ENCODE measurements at places on chromosomes 16 and 17. TPM values are rescaled to one million over a fixed set of nuclear protein-coding genes. Genes with fewer than 3 reads are reported as not detected.

- H3K36me3 ChIP-seq, result no peaks in the 10 kb centered on the region
- no peak overlapping the region for H3K4me3 ChIP-seq
- H3K27me3 ChIP-seq, result no peaks in the 10 kb centered on the region
- no peak for DNase-seq
- no peaks in the 10 kb centered on the region for H3K4me1 ChIP-seq
Observed at GRCh38 chr16:78844682-78845081, 745.2 kb downstream of the WWOX start.

- H3K27ac ChIP-seq, result no peak overlapping the region
- peaks cover 12% of the 10 kb centered on the region for H3K4me1 ChIP-seq
- no peak for DNase-seq
Observed at GRCh38 chr17:80214878-80215210, 5.3 kb downstream of the SGSH start.

DNA sequence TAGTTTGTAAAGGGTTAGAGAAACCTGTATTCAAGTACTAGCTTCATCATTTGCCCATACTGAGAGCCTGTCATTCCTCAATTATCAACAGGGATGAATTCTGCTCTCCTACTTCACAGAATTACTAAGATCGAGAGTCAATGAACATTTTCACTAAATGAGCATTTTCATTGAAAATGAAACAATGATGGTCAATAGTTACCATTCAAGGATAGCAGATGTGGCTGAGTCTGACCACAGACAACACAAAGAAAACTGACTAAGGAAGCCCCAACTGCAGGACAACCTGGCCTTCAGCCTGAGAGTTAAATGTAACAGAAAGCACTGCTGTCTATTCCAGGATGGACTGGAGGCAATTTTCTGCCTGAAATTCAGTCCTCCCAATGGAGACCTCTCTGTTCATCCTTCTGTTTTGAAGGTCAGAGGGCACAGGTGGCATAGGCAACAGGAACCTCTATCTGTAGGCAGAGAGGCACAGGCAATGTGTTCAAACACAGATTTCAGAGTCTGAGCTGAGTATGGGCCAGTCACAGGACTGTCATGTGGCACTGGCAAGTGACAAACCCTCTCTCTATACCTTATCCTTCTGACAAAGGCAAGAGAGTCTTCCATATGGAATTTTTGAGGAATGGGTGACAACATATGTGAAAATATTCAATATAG lies 19.5 kb downstream of the TRAF4 start:
- no peak overlapping the region for H3K4me3 ChIP-seq
- H3K27me3 ChIP-seq, result no peaks in the 10 kb centered on the region
- no peak overlapping the region for H3K27ac ChIP-seq
- peaks cover 14% of the 10 kb centered on the region for H3K4me1 ChIP-seq
- peaks cover 10% of the 10 kb centered on the region for H3K36me3 ChIP-seq

- peaks cover 10% of the 10 kb centered on the region for H3K36me3 ChIP-seq
- H3K4me3 ChIP-seq, result no peak overlapping the region
- no peak for DNase-seq
- no peaks in the 10 kb centered on the region for H3K27me3 ChIP-seq
- H3K27ac ChIP-seq, result no peak overlapping the region
- H3K4me1 ChIP-seq, result peaks cover 10% of the 10 kb centered on the region
Observed at GRCh38 chr17:28712705-28713415, 1.2 kb upstream of the PROCA1 start.

DNA sequence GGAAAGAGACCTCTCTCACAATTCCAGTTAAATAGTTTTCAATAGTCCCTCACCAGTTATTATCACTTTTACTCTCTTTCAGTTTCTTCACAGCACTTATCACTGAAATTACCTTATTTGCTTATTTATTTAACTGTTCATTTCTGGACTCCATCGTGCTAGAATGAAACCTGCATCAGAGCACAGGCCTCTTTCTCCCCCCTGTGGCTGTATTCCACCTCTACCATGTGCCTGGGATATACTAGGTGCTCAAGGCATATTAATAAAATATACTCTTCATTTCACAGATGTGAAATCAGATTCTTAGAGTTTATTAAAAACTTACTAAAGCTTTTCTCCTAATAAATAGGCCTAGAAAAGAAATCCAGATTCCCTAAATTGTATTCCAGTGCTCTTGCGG lies 308.9 kb upstream of the MON1B start:
- H3K4me3 ChIP-seq, result no peak overlapping the region
- no peak overlapping the region for H3K27ac ChIP-seq
- H3K36me3 ChIP-seq, result no peaks in the 10 kb centered on the region

- no peak overlapping the region for H3K4me3 ChIP-seq
- H3K36me3 ChIP-seq, result no peaks in the 10 kb centered on the region
- H3K4me1 ChIP-seq, result peaks cover 34% of the 10 kb centered on the region
- DNase-seq, result peak; percentile 56
Observed at GRCh38 chr17:78767806-78768205, 14.3 kb downstream of the CYTH1 start.

DNA sequence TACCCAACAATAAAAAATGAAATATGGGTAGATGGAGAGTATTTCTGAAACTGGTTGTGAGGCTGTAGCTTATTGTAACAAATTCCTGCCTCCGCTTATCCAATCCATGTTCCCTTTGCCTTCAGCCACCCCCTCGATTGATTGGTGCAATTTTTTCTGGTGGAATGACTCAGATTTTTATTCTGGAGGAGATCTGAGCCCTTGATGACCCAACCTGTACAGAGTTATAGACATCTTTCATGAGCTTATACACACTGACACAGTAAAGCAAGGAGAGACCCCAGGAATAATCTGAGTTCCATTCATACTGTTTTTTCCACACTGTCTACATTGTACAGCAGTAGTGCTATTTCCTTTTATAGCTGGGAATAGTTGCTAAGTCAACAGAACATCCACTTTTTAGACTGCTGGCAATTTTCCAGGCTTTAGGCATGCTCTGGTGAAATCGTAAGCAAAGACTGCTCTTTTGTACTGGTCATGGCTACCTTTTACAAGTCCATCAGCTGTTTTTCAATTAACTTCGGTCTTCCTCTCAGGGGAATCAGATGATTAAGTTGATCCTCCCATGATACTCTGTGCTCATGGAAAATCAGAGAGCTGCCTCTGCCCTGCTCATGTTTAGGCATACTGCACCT lies 30.1 kb downstream of the CCL4 start:
- 0 out of 2 replicates have a peak, but pooled peaks cover 12% of the 10 kb centered on the region for H3K27me3 ChIP-seq
- no peaks in the 10 kb centered on the region for H3K36me3 ChIP-seq
- H3K4me3 ChIP-seq, result no peak overlapping the region
- no peaks in the 10 kb centered on the region for H3K4me1 ChIP-seq

DNA sequence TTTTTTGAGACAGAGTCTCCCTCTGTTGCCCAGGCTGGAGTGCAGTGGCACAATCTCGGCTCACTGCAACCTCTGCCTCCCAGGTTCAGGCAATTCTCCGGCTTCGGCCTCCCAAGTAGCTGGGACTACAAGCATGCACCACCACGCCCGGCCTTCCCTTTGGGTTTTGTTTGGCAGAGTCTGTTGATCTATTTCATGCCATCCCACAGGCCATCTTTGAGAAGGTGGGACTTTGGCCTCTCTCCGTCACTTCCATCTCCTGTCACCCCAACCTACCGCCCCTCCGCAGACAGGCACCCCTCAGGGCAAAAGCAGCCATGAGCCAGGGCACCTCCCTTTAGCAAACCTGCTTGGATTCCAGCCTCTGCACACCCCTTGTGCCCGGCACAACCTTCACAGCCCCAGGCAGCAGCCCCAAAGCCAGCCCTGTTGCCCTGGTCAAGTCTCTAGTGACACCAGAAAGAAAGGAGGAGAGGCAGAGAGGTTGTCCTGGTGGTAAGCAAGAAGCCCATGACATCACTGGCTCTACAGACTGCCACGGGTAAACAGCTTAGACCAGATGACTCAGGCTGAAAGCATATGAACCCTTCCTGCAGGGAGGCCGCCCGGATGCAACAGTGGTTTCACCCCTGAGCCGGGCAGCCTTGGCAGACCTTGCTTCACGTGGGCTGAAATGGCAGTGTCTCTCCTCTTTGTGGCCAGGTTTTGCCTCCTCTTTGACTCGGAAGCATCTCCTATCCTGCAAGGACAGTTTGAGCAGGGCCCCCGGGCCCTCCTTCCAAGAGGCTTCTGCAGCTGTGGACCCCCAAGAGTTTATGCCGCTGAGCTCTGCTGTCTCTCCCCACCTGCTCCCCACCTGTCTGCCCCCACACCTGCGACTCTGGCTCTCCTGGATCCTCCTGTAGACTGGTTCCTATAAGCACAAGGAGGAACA lies 8.1 kb upstream of the TIMP2 start:
- no peaks in the 10 kb centered on the region for H3K36me3 ChIP-seq
- peak overlapping the region; percentile 7 for H3K4me3 ChIP-seq
- peak overlapping the region; percentile 89 for H3K27ac ChIP-seq
- no peaks in the 10 kb centered on the region for H3K27me3 ChIP-seq
- H3K4me1 ChIP-seq, result peaks cover 42% of the 10 kb centered on the region

DNA sequence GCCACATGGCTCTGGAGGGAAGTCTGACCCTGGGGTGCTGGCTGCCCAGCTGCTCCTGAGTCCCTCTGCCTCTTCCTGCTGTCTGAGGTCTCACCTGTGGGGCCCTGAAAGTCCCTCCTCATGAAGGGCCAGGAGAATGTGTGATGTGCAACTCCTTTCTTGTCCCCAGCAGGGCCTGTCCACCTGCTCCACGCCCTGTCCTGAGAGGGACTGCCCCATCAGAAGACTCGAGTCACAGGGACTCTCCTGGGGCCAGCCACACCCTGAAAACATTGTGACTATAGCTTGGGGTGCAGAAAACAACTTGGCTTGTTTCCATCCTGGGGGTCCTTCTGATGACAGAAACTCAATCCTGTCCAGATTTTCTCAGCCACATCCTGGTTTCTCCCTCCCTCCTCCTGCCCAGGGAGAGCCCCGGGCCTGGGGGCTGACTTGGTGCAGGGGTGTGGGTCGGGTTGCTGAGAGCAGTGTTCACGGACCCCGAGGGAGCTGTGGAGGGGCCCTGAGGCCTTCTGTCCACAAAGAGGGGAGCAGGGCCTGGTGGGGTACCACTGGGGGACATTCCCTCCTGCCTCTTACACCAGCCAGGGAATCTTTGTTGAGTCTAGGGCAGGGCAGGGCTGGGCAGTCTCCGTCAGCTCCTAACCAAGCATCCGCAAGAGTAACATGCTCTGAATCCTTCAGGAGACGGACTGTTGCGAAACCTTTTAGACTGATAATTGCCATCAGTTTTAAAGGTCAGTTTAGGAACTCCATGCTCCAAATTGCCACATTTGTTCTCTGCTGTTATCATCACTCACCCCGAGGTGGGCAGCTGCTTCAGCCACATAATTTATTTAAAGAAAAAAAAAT lies 45.9 kb downstream of the NT5M start:
- no peak for DNase-seq
- H3K4me1 ChIP-seq, result peaks cover 7% of the 10 kb centered on the region
- H3K36me3 ChIP-seq, result no peaks in the 10 kb centered on the region
- H3K4me3 ChIP-seq, result no peak overlapping the region

Gene NAGPA
- total RNA-seq, result 42.9 TPM

DNA sequence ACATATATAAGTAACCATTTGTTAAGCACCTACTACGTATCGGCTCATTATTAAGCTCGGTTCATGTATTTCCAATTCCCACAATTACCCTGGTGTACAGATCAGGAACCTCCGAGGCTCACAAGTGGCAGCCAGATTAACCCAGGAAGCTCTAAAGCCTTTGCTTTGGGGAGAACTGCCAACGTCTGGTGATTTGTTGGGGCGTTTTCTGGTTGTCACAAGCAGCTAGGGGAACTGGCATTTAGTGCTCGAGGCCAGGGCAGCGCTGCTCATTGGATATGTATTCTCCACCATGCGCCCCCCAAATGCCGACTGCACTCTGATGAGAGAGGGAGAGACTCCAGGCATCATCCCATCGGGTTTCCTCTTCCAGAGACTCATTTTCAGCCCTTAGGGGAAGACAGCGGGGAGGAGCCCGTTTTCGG lies 541 bp downstream of the ZNF18 start:
- H3K4me1 ChIP-seq, result peaks cover 12% of the 10 kb centered on the region
- DNase-seq, result peak; percentile 55
- no peaks in the 10 kb centered on the region for H3K27me3 ChIP-seq
- peak overlapping the region; percentile 96 for H3K4me3 ChIP-seq
- H3K27ac ChIP-seq, result peak overlapping the region; percentile 43
- H3K36me3 ChIP-seq, result no peaks in the 10 kb centered on the region

DNA sequence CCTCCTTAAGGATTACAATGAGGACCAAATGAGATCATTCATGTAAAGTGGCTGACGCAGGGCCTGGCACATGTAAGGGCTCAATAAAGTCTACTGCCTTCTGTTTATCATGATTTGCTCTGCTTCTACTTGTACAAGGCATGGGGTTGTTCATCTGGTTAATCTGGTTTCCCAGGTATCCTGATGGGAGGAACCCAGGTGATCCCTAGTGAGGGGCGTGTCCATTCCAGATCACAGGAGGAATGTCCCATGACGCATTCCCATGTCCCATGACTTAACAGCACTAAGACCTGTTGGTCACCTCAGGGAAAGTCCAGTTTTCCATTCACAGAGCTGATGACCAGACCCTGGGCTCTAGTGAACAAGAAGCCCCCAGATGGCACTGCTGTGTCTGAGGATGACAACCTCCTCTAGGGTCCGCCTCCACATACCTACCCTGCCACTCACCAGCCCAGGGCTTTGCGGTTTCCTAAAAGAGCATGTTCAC lies 11.5 kb upstream of the TPPP3 start:
- H3K36me3 ChIP-seq, result no peaks in the 10 kb centered on the region
- no peak overlapping the region for H3K4me3 ChIP-seq
- no peaks in the 10 kb centered on the region for H3K27me3 ChIP-seq
- H3K4me1 ChIP-seq, result peaks cover 34% of the 10 kb centered on the region
- DNase-seq, result peak; percentile 96

GRCh38 chr17:57110579-57111325 lies 25.7 kb downstream of the AKAP1 start:
- H3K4me3 ChIP-seq, result no peak overlapping the region
- H3K27ac ChIP-seq, result no peak overlapping the region
- DNase-seq, result no peak
- peaks cover 52% of the 10 kb centered on the region for H3K36me3 ChIP-seq
- no peaks in the 10 kb centered on the region for H3K27me3 ChIP-seq

DNA sequence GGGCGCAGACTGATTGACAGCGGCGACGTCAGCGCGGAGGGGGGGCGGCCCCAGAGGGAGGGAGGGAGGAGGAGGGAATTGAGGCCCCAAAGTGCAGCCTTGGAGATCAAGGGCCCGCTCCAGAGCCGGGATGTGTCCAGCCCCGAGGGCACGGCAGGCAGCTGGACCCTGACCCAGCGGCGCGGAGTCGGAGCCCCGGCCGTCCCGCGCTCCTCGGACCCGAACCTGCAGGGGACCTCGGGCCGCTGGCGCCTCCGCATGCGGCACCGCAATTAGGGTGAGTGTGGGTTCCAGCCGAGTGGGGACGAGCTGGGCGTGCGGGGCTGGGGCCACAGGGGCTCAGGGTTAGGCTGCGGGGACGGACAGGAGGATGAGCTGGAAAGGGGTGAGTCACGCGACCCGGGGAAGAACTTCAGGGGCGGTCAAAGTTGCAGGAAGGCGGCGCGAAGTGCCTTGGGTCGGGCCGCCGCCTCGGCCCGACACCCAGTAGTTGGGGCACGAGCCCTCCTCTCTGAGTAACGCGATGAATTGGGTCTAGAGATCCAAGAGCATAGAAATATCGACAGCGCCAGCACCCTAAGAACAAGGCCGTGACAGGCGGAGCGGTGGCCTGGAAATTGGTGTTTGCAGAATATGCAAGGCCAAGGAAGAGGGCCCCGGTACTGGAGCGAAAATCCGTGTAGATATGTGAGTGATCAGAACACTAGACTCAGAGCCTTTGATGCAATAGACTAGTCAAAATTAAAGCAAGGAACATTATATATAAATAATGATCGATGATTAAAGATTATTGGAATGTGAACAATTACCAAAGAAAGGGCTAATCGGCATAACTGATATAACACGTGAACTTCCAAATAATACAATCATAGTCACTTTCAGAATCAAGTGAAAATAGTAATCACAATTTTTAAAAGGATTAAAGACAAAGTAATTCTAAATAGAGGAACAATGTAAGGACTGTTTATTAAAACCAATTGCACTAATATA lies at the start of gene TBX4:
TSS of gene TBX4 (plus strand) at position 122 of the 990 bp plus-strand sequence. CDS start 4,069 bp downstream, outside the sequence.
- no peaks in the 10 kb centered on the region for H3K27me3 ChIP-seq
- no peak within 1 kb of the TSS for H3K4me3 ChIP-seq
- no peaks in the 10 kb centered on the region for H3K4me1 ChIP-seq
- no peaks in the 10 kb centered on the region for H3K36me3 ChIP-seq
- no peak within 1 kb of the TSS for H3K27ac ChIP-seq

All from PC-3 (cell line).